Activated T-helper 1 cell treated with anti-CD3 and anti-CD28 coated beads, Interleukin-2, amount 50 U/mL, for 16 hours (primary cell): ENCODE measurements at places on chromosomes 3 and 15.

GRCh38 chr3:9231006-9231405, 18.4 kb downstream of the SRGAP3 start:
- no peak for DNase-seq

DNA sequence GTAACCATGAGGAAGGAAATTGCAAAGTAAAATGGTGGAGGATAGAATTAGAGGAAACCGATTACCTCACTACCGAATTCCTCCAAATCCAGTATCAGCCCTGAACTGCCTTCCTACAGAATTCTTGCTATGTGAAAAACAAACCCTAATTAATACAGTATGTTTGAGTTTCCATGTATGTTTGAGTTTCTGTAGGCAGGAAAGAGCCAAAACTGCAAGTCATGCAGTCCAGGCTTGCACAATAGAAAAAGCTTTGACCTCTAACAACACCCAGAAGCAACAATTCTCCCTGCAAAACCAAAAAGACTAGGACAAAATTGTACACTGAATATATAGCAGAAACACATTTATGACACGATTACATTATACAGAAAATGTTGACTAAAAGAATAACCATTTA, 614.8 kb downstream of the DIPK2A start:
- no peak for DNase-seq

DNA sequence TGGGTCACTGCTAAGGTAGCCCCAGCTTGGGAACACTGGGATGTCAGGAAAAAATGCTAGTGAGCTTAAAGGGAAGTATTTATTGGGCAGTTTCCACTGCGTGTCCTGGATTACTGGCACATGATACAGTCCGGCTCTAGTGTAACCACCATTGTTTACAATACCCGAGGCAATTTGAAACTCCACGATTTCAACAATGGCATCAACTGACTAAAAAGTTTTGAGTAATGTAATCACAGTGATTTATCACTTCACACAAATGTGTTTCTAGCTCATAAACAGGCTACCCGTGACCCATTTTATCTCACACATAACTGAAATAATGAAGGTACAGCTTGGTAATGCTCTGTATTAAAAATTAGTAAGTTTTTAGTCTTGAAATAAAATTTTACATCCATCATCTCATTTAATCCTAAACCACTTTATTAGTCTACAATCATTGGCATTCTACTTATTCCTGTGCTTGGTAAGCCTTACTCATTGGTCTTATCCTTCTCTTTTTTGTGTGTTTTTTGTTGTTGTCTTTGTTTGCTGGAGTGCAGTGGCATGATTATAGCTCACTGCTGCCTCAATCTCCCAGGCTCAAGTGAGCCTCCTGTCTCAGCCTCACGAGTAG, 7.6 kb downstream of the ZMAT3 start:
- no peak for DNase-seq

DNA sequence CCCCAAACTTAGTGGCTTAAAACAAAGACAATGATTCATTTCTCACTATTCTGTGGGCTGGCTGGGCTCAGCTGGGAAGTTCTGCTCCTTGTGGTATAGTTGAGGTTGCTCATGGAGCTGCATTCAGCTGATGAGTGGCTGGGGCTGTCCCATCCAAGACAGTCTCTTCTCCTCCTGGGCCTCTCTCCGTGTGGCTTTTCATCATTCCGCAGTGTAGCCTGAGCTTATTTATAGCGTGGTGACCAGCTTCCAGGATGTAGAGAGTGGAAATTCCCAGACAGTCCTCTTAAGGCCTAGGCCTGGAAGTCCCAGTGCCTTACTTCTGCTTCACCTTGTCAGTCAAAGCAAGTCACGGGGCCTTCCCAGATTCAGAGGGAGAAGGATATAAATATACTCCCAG, 136.7 kb upstream of the DAZL start:
- DNase-seq = no peak

DNA sequence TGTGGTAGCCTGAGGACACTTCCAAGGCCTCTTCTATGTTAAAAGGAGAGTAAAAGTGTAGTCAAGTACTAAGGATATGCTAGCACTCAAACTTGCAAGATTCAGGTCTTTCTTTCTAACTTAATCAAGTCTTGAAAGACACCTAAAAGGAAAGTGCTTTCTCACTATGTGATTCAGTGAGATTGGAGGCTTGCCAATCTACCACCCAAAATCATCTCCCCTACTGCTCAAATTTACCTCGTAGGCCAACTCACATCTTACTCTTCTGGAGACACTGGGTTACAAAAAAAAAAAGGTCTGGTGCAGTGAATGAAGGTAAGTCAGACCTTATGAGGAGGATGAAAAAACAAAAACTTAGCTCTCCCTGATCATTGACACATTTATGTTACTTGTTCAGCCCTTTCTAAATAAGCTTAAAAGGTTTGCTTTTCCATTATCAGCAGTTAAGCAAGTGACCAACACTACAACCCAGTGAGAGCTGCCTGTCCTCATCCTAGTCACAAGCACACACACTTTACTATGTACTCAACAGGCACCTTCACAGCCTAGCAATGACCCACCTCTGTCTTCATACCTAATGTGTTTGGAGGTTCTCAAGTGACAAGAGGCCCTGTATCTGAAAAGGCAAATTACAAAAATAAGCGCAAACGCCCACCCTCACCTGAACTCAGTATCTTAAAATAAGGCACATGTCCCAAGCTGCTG, 19.6 kb downstream of the SUMF1 start:
- no peak for DNase-seq

DNA sequence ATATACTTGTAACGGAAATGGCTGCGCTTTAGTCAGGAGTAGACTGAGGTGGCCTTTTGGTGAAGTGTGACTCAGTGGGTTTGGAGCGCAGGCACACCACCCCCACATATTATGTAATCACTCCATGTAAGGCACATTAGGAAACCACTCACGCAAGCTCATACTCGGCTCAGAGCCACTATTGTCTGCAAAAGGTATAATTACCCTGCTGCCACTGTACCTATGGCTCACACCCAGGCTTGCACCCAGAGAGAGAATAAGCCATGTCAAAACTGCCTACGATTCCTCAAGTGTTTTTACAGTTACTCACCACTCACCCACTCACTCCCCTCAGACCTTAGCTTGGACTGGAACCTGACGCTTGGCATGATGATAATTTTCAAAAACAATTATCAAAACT, 611.9 kb upstream of the CCDC54 start:
- DNase-seq = no peak

- DNase-seq = no peak
Observed at GRCh38 chr3:72418856-72419255, 429.4 kb downstream of the SHQ1 start.

DNA sequence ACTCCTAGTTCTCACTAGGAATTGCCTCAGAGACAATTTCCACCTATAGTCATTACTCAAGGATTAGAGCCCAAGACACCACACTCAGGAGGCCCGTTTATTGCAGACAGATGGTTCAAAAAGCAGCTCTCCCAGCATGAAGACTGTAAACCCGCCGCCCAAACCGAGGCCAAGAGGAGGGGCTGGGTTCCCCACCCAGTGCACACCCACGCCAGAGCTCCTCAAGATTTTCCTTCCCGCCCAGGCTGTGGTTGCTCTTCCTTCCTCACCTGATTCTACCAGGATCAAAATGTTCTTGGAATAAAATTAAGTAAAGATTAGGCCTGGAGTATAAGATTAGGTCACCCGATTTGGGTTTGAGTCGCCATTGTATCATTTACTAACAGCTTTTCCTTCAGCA, 364.4 kb downstream of the MECOM start:
- DNase-seq = no peak

DNA sequence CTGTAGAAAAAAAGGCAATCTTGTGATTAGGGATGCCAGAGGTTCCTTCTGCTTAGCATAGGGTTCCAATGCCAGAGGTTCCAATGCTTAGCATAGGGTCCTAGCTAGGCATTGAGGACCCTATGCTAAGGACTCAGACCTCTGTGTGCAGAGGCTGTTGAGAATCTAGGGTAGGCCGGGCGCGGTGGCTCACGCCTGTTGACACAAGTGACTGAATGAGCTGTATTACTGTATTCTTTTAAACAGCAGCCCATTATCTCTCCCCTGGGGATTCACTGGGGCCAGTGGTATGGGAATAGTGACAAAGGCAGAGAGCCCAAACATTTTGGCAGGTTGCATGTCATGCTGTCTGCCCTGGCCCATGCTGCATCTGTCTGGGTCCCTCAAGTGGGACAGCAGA, 16.2 kb downstream of the PAK6 start:
- no peak for DNase-seq

DNA sequence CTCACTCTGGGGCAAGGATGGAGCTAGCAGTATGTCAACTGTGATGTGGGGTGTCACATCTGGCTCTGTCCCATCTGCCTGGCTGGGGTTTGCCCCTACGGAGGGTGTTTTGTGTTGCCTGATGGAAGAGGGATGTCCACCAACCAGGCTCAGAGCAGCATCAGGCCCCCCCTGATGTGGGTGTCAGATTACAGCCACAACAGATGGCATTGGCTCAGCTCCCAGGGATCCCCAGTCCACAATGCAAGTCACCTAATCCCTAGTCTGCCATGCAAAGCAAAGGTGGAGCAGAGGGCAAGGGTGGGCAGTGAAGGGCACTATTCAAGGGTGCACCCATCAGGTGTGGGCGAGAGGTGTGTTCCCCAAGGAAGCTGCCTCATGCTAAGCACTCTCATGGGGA, 48.9 kb upstream of the AMOTL2 start:
- DNase-seq = no peak

DNA sequence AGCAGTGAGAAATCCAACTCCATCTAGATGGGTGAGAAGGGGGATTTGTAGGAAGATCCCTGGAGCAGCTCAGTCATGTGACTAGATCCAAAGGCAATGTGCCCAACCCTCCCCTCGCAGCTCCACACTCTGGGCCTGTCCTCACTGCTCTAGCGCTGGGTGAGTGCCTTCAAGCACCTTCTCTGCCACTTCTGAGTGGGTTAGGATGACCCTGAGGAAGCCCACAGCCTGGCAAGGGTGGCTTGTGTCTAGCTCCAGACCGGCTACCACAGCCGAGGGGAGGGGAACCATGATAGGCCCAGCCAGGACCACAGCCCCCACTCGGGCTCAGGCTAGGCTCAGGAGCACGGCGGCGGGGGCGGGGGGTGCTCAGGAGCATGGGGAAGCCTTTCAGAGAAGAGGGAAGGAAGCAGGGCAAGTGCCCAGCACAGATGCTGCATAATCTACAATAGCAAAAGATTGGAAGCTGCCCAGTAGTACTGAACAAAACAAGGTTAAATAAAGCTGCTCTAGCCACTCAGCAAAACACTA, 1.7 kb downstream of the SPATA12 start:
- DNase-seq = no peak

GRCh38 chr3:19074257-19074900, 73.9 kb upstream of the KCNH8 start:
- no peak for DNase-seq

- DNase-seq = no peak
Observed at GRCh38 chr15:67359431-67360079, 105.0 kb downstream of the IQCH start.

- DNase-seq = no peak
Observed at GRCh38 chr3:59374818-59375211, 325.0 kb upstream of the CFAP20DC start.

DNA sequence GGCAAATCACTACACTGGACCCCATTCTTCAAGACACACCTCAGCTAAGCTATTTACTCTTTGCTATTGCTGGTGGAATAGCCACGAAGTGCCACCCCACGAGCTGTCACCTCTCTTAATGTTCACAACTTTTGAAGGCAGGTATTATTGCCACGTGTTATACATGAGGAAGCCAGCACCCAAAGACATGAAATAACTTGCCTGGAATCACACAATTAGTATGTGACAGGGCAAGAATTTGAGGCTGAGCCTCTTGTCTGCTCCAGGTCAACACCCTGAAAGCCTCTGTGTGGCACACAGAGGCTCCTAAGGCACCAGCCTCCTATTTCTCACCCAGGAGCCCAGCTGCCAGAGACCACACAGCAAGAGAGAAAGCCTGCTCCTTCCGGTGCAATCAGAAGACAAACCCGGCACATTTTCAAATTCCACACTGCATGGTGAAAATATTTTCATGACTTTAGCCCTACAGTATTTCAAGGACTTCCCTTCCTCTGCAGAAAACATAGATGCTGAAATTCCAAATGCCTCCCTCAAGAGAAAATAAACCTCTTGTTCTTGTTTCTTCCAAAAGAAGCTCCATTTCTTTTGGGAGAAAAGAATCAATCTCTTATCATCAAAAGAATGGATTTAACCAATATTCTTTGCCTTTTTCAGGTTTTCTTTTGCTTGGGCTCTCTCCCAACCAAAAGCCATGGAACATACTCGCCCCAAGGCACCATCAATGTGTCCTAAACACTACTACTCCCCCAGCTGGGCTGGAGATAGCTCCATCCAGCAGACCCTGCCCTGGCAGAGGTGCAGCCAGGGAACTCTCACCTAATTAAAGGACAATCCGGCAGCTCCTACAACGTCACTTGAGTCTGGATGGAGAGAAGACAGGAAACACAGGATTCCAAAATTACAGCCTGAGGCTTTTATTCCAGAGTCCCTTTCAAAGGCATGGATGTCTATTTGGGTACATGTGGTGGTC, 84.7 kb upstream of the THBS1 start:
- no peak for DNase-seq

DNA sequence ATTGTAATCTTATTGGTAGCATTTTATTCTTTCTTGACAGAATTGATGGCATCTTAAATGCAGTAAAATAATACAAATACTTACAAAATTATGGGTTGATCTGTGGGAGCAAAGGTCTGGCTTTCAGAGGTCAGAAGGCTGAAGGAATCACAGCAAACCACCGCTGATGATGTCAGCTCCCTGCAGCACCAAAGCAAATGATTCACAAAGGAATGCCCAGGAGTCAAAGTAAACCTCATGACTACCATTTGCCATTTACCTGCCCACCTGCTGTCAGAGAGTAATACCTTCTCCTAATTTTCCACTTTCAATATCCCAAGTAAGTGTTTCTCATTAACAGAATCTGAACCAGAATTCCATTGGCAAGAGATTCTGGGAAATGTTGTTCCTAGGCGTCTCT, 46.1 kb downstream of the CPA3 start:
- no peak for DNase-seq

- no peak for DNase-seq
Observed at GRCh38 chr3:45026957-45027356, 854 bp downstream of the CLEC3B start.

DNA sequence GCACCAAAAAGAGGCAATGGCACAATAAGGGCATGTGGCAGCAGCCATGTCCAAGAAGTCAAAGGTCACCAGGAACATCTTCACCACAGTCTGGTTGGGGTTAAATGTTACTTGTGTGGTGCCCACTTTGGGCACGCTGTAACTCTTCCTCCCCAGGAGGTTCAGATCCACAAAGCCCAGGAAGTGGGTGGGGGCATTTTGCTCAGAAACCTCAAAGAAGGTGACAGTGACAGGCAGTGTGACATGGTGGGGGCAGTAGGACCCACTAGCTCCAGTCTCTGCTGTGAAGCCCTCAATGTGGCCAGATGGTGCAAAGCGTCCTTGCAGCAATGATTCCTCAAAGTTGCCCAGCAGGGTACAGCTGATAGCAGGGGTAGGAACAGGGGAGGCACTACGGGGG, 5.8 kb downstream of the ZNF80 start:
- DNase-seq = no peak

DNA sequence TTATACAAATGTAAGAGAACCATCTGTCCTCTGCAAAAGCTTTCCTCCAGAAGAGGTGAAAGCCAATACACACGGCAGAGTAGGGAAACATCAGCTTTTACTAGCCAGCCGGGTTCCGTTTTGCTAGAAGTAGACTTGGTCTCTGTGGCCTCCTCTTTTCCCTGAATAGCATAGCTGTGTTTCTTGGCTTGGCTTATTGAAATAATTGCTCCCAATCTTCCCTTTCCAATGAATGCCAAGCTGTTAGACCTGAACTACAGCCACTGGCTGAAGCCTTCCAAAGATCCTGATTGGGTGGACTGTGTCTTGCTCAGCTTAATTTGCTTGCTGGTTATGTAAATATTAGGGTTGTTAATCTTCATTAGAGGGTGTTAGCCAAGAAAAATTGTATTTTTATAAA, 157.8 kb upstream of the ROPN1 start:
- DNase-seq = no peak
